CD4-positive, alpha-beta T cell treated with Interleukin-1 beta for 1 hour (primary cell): ENCODE measurements at places on chromosomes 5 and 9.

DNA sequence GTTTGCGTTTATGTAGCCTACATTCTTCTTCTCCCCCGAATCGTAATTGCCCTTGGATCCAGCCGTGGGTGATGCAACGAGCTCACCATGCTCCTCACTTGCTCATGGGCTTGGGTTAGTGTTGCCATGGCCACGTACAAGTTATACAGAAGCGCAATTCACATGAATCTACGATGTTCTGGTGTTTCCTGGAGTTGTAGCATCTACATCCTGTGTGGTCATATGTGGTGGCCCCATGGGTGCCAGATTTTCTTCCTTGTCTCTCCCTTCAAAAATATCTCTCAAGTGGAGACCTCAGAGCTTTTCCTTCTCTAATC, 115.3 kb downstream of the TLE4 start:
- peak; percentile 37 for DNase-seq

DNA sequence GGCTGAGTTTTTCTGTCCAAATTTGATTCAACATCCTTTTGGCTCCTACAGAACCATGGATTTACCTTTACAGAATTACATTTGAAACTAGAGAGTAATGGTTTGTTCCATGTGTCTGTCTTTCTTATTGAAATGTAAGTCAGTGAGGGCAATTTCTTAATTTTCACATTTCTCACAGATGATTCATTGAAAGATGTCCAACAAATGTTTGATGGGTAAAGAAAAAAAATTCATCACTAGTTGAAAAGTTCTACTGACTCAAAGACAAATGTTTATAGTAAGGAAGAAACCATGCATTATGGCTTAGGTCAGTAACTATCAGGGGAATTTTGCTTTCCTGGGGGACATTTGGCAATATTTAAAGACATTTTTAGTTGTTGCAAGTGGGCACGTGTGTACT, 131.6 kb upstream of the TRPM3 start:
- DNase-seq = no peak

DNA sequence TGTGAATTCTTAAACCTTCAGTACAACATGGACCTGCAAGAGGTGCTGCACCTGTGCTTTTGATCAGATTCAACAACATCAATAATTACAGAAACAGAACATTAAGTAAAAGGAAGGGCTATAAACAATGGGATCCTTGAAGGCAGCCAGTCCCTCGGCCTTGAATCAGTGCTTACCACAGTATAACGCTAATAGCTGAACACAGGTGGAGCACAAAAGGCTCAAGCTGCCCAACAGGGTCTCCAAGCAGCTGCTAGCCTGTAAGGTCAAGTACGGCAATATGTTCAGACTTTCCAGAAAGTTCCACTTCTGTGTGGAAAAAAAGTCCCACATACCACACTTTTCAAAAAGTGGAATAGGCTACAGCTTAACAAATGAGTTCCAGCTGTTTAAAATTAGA, 61.9 kb upstream of the ITGA1 start:
- no peak for DNase-seq

DNA sequence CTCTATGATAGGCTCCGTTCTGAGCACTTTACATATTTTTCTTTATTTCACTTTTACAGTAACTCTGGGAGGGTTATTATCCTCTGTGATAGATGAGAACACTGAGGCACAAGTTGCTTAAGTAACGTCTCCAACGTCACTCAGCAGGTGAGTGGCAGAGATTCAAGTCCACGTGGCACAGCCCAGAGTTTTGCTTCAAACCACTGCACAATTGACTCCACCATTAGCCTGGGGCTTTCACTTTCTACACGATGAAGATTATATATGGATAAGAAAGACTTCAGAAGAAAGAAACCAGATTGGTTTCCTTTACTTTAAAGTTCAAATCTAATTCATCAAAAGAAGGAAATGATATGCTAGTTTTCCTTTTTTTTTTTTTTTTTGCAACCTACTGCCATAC, 245.9 kb downstream of the SYK start:
- peak; percentile 39 for DNase-seq

DNA sequence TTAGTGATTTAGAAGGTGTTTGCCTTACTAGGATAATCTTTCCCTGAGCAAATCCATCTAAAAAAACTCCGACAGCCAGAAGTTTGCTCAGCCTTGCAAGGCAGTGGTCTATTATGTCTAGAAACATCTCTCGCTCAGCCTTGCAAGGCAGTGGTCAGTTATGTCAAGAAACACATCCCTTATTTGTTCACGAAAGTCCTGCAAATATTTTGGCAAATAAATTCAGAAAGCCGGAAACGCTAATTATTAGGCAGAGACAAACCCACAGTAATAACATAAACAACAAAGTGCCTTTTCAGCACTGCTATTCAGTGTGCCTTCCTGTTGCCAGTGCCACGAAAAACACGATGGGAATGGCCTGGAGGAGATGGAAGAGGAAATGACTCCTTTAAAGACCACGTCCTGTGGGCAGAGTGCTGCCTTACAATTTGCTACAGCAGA, 184.5 kb downstream of the GNAQ start:
- no peak for DNase-seq

DNA sequence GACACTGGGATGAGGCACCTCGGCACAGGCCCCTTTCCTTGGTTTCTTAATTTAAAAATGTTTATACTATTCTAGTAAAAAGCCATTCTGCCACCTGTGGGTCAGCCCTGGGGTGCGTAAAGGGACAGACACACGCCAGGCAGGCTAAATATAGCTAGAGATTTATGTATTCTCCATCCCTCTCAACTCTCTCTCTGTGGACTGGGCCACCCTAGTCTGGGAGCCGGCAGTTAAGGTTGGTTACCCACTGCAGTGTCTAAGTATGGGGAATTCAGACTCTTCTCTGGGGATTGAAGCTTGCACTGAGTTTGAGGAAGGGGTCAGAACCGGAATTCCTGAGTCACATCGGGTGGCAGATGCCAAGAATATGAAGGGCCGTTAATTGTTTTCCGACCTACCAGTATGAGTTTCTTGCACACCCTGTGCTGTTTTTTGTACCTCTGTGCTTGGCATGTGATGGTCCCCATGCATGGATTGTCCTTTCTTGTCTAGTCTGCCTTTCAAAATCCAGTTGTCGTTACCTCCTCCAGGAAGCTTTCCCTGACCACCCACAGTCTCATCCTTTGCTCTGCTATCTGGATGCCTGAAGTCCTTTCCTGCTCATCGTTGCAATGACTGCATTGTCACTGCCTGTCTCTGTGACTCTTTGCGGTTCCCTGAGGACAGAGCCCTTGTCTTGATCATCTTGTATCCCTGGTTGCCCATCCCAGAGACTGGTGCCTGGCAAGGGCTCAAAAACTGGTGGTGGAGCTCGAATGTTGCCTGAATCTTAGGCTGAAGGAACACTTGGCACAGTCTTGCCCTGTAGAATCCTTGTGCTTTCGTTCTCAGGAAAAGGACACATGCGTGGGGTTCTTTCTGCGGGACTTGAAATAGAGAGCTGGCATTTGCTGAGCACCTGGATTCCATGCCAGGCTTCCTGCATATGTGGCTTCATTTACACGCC, 2.1 kb downstream of the NEURL1B start:
- no peak for DNase-seq

- DNase-seq = no peak
Observed at GRCh38 chr5:2130361-2130760, 247.6 kb upstream of the IRX4 start.

- DNase-seq = no peak
Observed at GRCh38 chr5:145497052-145497451, 338.1 kb downstream of the PRELID2 start.

GRCh38 chr9:120350596-120350995, 229.4 kb downstream of the CDK5RAP2 start:
- no peak for DNase-seq

- DNase-seq = no peak
Observed at GRCh38 chr9:106112935-106113334, 418.6 kb downstream of the TMEM38B start.

DNA sequence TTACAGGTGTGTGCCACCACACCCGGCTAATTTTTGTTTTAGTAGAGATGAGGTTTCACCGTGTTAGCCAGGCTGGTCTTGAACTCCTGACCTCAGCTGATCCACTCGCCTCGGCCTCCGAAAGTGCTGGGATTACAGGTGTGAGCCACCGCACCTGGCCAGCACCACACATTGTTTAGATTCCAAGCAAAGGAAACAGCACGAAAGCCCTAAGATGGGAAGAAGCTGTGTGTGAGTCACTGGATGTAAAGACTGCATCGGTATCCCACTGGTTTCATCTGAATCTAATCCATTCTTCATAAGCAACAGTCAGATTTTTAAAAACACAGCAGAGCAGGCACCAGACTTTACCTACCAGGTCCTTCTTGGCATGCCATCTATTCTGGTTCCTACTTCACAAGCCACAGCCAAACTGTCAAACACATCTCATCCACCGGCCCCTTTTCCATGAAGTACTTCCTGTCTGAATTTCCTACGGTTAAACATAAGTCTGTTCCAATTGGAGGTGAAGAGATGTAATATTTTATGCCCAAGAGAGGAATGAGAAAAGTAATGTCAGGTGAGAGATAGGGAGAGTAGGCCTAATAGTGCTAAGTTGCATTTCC, 17.4 kb downstream of the UBTD2 start:
- DNase-seq = no peak

- peak; percentile 83 for DNase-seq
Observed at GRCh38 chr5:132426525-132427138, 57.1 kb downstream of the SLC22A5 start.

GRCh38 chr9:17625644-17626388, 47.0 kb downstream of the SH3GL2 start:
- DNase-seq = no peak

- DNase-seq = no peak
Observed at GRCh38 chr5:119814655-119815054, 185.3 kb downstream of the FAM170A start.

- DNase-seq = no peak
Observed at GRCh38 chr5:135546101-135546500, 10.3 kb upstream of the NEUROG1 start.

DNA sequence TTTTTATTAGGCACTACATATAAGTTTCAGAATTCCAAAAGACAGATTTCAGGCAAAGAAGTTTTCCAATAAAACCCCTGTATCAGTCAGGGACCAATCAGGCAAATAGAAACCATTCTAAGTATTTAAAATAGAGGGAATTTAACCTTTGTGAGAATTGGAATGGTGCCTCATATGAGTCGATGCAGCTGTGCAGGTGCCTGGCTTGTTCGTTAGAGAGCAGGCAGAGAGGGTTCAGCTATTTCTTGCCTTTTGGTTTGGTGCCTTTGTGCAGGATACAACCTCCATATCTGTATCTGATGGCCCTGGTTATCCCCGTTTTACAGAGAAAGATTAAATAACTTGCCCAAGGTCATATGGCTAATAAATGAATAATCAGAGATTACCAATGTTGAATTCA, 6.0 kb upstream of the DDX4 start:
- no peak for DNase-seq

- DNase-seq = no peak
Observed at GRCh38 chr9:108511307-108511706, 344.5 kb downstream of the ACTL7B start.

DNA sequence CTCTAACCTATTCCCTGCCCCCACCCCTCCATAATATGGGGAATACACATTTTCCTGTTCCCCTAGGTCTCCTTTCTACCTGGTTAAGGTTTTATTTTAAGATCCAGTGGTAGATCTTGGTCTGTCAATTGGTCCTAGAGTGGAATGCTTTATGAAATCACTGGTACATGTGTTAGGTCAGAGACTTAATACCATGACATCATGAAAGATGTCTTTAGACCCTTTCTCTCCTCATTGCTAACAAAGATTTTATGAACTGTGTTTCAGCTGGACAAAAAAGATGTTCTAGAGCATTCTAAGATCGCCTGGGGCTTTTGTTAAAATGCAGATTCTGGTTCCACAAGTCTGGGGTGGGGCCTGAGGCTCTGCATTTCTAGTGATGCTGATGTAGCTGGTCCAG, 9.1 kb downstream of the GSN start:
- no peak for DNase-seq

GRCh38 chr9:136975644-136976043, 1.7 kb upstream of the PTGDS start:
- DNase-seq = peak; percentile 45

GRCh38 chr5:90097082-90097477, 312.5 kb downstream of the CETN3 start:
- DNase-seq = no peak

DNA sequence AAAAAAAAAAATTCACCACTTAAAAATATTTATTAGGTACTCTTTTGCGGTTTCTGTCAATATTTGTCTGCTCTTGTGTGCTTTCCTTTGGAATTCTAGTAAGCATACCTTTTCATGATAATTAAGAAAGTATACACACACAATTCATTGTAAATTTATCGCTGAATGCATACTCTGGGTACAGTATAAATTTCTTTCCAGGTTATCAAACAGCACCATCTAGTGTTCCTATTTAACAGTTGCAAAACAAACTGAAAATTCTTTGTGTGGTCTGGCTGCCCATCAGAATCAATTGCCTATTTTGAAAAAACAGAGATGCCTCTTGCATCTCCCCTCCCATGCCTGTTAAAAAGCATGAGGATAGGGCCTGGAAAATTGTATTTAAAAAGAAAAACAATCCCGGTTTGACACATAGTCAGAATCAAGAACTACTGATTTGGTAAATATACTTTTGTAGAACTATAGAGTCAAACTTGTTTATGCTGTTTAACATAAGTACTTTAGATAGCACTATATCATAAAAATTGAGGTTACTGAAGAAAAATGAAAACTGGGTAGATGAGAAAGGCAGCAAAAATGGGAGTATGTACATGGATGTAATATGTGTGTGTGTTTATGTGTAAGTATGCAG, 16.2 kb downstream of the PGGT1B start:
- no peak for DNase-seq

DNA sequence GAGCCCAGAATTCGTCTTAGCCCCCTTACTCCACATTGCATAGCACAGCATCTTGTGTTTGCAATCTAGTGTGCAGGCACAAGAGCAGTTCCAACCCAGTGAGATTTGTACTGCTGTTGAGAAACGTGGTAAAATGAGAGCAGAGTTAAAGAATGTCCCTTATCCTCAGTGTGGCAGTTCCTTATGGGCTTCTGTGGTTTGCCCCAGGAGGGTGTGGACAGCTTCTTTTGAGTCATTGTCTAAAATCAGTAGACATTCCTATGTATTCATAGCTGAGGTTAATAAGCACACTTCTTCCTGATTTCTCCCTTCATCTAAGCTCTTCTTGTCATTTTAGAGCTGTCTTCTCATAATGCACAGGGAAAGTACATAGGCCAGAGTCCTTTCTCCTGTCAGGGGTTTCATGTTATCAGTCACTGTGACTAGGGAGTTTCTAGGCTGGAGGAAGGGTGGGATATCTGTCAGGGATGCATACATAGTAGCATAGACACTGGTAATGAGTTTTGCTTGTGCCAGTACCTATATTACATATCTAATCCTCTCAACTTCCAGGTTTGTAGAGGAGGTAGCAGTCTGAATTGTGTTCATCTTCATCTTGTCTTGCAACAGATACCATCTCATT, 2.0 kb upstream of the CAVIN4 start:
- no peak for DNase-seq

- no peak for DNase-seq
Observed at GRCh38 chr9:121140162-121140561, 61.5 kb downstream of the RAB14 start.
